NCI-H510A (cell line): ENCODE measurements at places on chromosomes 5 and 9.

- DNase-seq: no peak
These were observed 16.8 kb downstream of the SEMA5A start for GRCh38 chr5:9529041-9529480.

GRCh38 chr5:179530069-179530998, 20.0 kb upstream of the RUFY1 start:
- DNase-seq: no peak

DNA sequence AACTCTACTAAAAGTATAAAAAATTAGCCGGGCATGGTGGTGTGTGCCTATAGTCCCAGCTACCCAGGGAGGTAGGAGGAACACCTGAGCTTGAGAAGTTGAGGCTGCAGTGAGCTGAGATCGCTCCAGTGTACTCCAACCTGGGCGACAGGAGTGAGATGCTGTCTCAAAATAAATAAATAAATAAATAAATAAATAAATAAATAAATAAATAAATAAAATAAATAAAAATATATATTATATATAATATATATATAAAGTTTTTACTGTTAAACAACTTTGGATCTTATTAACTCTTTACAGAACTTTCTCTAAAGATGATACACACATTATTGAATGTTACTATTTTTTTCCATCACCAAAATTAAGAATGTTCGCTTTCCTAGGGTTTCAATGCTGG, 38.4 kb downstream of the HMGCR start:
- no peak for DNase-seq

DNA sequence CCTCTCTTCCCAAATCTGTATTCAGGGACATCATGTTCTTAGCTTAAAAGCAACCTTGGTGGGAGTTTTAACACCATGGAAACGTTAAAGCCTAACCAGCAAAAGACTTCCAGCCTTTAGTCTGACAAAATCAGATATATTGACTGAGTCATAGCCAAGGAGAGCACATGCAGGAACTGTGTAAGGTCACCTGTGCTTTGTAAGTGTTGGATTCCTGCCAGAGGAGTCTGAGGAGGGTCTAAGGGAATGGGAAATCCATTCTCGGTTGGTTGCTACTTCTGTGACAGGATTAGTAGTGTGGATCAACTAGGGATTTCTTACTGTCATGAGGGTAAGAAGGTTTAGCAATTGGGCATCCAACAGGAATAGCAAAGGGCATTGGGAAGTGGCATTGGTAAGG, 142.0 kb upstream of the CHD1 start:
- no peak for DNase-seq

DNA sequence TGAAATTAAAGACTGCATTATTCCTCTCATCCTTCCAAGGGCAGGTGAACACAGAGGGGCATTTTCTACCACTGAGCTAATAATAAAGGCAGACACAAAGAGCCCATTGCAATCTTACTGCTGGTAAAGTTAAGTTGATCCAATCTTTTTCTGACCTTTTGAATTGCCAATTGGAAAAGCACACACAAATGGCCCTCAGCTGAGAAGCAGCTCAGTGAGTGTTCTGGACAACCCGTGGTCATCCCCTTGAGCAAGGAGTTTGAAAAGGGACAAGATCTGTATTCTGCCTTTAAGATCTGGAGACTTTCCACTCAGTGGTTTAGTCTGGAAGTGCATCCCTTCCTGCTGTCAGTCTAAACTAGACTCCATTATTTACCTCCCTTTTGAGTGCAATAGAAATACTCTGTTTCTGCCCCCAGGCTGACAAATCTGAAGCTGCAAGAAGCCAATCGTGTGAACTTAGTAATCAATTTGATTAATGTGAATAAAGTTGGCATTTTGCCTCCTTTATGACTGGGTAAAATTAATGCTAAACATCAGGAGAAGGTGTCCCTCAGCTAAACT, 835.7 kb downstream of the MAT2B start:
- no peak for DNase-seq

DNA sequence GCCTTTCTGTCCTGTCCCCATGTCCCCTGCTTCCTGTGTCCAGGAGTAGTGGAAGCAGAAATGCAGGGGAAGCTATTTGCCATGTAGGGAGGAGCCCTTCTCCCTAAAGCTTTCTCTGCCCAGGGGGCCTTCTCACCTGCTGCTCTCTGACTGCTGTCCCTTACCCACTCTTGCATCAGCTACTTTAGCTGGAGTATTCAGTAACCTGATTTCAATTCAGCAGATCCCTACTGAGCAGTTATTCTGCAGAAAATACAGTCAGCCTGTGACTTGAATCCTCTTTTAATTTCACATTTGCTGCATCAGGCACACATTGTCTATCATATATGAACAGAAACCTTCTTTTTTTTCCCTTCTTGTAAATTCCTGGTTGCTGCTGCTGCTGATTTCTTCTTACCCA, 90.4 kb downstream of the MVB12B start:
- DNase-seq: peak; percentile 65

GRCh38 chr5:123080215-123080614, 8.8 kb upstream of the PRDM6 start:
- DNase-seq: no peak

DNA sequence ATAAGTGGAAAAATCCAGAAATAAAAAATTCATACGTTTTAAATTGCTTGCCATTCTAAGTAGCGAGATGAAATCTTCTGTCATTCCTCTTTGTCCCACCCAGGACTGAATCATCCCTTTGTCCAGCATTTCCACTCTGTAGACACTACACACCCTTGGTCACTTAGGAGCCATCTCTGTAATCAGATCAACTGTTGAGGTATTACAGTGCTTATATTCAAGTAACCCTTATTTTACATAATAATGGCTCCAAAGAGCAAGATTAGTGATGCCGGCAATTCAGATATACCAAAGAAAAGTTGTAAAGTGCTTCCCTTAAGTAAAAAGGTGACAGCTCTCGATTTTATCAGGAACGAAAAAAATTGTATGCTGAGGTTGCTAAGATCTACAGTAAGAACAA, 60.4 kb downstream of the TRIM36 start:
- no peak for DNase-seq

GRCh38 chr5:135826221-135826525, 8.3 kb upstream of the SLC25A48 start:
- DNase-seq: no peak

DNA sequence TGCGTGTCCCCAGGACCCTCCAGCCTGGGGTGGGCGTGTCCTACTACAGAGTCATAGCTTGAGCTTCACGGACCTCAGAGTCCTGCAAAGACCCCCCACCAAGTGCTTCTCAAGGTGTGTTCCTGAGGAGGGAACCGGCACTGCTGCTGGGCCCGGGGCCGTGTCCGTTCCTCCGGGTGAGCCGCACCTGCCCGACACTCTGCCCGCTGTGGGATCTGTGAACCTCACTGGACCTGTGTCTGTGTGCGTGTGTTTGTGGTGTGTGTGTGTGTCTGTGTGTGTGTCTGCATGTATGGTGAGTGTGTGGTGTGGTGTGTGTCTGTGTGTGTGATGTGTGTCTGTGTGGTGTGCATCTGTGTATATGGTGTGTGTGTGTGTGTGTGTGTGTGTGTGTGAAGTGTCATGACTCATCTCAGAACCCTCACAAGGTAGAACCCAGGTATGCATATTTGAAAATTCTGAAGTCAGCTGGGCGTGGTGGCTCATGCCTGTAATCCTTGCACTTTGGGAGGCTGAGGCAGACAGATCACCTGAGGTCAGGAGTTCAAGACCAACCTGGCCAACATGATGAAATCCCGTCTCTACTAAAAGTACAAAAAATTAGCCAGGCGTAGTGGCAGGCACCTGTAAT, 40.9 kb upstream of the RXRA start:
- no peak for DNase-seq

DNA sequence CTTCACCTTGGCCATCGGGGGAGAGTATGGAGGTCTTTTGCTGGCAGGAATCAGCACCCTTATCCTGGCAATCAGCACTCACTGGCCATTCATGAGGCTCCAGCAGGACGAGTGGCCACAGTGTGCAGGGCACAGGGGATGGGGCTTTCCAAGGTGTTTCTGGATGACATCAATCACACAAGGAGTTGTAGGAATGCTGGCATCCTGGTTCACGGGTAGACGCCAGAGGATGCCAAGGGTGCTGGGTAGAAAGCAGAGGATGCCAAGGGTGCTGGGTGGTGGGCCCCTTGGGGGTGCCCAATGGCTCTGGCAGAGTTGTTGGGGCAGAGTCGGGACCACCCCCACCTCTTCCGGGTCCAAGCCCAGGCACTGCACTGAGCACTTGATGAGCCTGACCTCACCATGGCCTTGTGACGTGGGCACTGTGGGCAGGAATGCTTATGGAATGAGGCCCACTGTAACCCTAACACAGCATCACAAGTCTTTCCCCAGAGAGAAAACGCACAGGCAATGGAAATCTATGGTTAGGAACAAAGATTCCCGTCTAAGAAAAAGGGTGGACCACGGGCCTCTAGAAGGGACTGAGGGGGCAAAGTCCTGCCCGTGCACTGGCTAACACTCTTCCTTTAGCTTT, 29.1 kb downstream of the CEL start:
- DNase-seq: no peak

DNA sequence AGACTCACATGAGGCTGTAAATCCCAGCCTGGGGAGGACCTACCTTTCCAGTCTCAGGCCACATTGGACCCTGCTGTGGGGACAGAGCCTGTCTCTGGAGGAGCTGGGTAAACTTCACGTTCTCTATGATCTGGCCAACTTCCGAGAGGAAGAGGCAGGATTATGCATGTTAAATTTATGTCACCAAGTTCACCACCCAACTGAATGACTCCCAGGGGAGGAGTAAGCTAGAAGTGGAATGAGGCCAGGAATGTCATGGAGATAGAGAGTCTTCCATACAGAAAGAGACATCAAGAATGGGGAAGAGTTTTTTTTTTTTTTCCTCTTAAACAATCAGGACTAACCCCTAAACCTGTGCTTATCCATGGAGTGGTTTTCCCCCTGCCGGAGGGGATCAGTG, 90.3 kb upstream of the PALM2AKAP2 start:
- no peak for DNase-seq

- no peak for DNase-seq
These were observed 100.4 kb upstream of the MAMDC2 start for GRCh38 chr9:69943148-69943806.

GRCh38 chr9:98518556-98518955, 190.2 kb downstream of the GABBR2 start:
- no peak for DNase-seq

GRCh38 chr9:14081745-14082144, 232.2 kb downstream of the NFIB start:
- no peak for DNase-seq

DNA sequence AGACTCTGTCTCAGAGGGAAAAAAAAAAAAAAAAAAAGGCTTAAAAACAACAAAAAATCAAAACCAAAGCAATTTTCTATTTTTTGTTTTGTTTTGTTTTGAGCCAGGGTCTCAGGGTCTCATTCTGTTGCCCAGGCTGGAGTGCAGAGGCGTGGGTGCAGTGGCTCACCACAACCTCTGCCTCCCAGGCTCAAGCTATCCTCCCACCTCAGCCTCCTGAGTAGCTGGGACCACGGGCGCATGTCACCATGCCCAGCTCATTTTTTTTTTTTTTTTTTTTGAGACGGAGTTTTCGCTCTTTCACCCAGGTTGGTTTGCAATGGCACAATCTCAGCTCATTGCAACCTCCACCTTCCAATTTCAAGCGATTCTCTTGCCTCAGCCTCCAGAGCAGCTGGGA, 5.7 kb downstream of the STK10 start:
- DNase-seq: no peak

GRCh38 chr9:130194378-130194932, 22.3 kb downstream of the NCS1 start:
- DNase-seq: no peak

DNA sequence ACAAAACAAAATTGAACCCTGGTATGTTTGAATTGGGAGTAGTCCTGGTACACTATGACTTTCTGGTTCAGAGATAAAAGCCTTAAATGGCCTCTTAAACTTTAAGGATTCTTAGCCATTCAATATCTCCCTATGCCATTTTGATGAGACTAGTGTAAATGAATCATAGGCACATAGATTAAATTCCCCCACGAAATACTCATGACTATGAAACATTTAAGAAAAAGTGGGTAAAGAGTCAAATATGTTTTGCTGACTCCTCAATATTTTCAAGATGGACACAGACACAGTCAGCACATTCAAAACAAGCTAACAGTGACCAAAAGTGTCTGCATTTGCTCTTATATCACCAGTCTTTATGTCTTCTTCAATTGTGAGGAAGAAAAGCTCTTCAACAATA, 278.3 kb downstream of the PDE4D start:
- no peak for DNase-seq

DNA sequence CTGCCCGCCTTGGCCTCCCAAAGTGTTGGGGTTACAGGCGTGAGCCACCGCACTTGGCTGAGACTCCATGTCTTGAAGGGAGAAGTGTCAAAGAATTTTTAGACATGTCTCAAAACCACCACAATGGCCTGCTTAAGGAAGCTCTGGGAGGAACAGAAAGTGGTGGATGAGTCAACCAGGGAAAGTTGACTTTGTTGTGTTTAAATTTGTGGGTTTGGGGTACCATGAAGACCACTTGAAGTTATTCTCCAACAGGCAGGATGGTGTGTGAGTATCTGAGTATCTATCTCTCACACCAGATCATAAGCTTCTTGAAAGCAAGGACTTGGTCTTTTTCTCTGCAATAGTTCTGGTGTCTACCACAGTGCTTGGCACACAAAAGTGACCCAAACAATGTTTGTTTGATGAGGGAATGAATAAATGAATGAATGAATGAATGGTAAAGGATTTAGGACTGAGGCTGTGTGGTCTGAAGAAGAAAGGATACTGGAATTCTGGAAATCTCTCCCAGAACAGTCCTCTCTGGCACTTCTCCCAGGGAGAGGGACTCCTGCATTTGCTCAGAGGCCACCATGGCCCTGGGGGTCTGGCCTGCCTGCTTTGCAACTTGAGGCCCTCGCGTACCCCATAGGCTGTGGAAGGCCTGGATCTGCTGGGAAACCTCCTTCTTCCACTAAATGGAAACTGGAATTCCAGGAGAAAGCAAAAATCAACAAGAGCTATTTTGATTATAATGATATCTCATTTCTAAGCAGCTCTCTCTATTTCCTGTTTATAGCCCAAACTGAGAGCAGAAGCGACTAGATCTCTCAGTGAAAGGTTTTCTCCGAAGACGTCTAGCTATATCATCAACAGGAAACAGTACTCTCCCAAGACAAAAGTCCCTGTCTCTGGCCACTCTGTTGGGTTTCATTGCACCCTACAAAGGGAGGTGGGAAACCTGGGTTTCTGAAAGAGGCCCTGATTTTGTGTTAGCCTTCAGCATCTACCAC, 187.9 kb downstream of the PALM2AKAP2 start:
- no peak for DNase-seq

DNA sequence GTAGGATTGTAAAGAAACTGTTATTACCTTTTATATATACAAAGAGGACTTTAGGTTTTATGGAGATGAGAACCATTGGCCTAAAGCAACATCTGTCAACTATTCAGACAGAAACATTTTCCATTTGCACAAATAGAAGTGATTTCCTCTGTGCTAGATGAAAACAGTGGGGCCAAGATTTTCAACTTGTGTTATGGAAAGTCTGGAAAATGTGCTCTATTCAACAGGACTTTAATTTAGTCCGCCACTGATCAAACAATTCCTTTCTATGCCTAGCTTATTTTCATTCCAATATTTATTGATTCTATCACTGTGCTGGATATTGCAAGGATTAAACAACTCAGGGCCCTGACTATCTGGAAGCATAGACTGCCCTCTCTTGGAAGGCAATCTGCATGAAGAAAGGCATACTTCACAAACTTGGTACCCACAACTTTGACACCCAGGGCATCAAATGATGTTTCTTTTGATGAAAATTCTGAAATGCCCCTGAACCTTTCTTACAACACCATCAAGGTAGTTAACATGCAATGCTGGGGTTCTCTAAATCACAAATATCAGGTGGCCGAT, 126.6 kb upstream of the HMHB1 start:
- DNase-seq: no peak
